ENCODE measurements at places on chromosomes 5 and 9.

GRCh38 chr9:129755151-129755550 is 2.3 kb upstream of the PTGES start:
- no peak for DNase-seq

- DNase-seq = no peak
Measured at GRCh38 chr5:120806202-120806601, 342.1 kb downstream of the PRR16 start.

- DNase-seq = no peak
Measured at GRCh38 chr5:73783828-73784227, 157.8 kb downstream of the ARHGEF28 start.

DNA sequence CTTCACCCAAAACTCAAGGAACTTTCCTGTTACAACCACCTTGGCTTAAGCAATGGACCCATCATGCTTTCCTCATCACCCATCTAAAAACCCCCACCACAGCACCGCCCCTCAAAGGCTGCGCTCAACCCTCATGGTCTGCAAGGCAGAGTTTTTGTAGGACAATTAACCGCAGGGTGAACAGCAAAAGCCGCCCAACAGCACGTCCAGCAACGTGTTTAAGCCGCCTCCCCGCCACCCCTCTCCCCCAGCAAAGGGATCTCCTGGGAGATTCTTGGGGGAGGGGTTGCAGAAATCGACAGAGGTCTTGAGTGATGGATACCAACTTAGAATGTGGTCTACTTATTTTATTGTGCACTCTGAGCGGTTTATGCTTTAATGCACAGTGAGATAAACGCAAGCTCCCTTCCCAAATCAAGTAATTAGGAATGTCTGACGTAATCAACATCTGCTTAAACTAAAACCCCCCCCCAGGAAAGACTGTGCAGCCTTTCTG is 1.9 kb downstream of the ROR2 start:
- no peak for DNase-seq

- DNase-seq = no peak
Measured at GRCh38 chr5:119285070-119285916, 70.5 kb upstream of the TNFAIP8 start.

GRCh38 chr5:156128026-156128425 is 198.9 kb upstream of the SGCD start:
- DNase-seq = peak; percentile 0

DNA sequence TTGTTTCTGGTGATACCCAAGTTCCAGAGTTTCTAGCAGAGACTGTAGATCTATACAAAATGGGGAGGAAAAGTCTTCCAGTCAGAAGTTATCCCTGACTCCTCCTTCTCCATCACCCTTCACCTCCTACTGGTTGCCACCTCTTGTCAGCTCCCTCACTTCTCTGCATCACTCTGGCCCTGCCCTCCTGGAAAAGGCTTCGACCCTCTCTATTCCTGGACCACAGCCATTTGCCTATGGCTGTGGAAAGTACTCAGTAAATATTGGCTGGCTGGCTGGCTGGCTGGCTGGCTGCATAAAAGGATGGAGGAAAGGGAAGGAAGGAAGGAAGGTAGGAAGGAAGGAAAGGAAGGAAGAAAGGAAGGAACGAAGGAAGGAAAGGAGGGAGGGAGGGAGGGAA is 32.7 kb upstream of the ABCA1 start:
- no peak for DNase-seq

DNA sequence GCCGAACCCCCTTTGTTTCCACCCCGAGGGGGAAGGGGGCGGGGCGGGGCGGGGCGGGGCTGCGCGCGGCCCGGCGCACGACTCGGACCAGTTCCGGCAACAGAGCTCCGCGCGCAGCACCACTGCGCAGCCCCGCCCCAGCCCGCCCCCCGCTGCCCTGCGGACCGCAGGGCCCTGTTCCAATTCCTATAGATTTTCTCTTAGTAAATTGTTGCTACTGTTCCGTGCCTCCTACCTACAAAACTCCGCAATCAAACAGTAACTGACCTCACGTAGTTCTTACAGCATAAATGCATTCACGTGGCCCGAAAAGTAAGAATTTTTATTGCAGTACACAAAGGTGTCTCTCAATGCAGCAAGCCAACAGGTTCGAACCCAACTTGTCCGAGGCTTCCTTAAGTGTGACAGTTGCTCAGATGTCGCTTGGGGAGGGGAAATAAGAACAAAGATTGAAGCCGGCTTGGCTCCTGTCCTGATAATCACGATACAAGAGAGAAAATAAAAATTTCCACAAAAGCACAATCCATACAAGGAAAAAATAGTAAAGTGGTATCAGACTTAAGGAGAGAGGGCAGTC is 1.2 kb upstream of the RNF38 start:
- no peak for DNase-seq

- DNase-seq = no peak
Measured at GRCh38 chr5:79566896-79567295, 45.3 kb upstream of the TENT2 start.

DNA sequence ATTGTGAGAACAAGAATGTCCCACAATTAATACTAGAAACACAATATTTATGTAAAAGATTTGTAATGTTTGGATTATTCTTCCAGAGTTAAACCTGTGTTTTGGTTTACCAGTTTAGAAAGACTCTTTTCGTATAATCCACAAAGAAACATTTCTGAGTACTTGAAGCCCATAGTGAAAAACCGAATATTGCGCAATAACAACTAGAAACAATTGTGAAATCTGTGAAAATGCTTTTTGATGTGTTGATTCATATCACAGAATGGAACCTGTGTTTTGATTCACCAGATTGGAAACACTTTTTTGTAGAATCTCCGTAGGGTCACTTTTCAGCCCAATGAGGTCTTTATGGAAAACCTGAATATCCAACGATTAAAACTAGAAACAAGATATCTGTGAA is 386.2 kb downstream of the PRDM9 start:
- DNase-seq = no peak

DNA sequence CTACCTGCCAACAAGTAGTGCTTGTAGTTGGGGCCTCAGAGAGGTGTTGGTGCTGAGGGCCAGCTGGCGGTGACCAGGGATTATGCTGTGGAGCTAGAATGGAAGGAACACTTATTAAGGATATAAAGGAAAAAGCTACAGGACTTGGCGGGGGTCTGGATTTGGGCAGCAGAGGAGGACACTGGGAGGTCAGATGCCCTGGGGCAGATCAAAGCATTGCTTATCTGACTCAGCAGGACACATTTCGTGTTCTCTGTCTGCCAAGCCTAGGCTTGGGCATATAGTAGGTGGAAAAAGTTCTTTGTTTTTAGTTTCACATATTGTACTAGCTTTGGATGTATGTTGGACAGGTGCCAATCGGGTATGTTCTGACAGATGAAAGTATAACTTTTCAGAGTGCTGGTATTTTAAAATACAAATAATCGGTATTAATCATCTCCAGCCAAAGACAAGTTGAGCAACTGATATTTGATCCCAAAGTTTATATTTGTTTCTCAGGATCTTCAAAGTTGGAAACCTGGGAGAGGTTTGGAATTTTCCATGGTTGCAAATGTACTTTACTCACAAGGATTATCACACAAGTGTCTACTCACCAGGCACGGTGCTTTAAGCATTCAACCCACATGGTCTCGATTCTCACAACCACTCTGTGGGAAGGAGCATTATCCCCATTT is 69.4 kb downstream of the IQGAP2 start:
- DNase-seq = no peak

DNA sequence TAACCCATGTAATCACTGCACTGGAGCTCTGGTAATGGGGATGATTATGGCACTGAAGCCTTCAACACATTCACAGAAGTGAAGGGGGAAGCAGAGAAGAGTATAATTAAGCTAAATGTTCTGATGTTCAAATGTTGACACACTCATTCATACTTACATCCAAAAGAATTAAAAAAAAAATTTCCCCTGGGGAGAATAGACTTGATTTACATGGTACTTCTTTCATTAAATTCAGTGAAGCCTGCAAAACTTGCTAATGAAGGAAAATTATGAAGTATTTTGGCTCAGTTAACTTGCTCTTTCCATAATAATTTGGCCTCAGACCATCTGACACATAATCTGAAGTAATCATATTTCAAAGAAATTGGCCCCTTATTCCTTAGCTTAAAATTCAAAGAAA is 428.8 kb downstream of the SH3GL2 start:
- DNase-seq = no peak

- peak; percentile 47 for DNase-seq
Measured at GRCh38 chr9:35905912-35906679, at the start of gene HRCT1. Gene HRCT1 (plus strand): TSS chr9:35906202. CDS start chr9:35906288, 86 bp downstream.

DNA sequence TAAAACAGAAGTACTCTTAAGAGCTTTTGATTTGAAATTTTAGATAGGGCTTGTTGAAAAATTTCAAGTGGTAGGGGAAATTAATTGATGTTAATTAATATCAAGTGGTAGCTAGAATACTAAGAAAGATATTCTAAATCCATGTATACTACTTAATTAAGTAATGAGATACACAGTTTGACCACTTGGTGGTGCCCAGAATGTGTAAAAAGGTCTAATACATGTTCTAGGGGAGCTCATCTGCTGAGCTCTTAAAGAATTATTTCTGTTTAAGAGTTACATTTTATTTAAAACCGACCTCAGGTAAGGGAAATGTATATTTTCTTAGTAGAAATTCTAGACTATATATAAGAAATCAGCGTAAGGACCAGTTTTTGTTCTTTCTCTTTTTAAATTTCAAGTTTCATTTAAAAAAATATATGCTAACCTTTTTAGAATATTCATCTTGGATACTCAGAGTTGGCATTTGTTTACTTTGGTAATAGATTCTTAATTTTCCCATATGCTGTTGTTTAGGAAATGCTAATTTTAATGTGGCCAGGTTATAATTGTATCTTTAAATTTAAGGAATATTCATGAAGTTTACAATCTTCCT is 61.5 kb downstream of the LNPEP start:
- DNase-seq = peak; percentile 67

GRCh38 chr5:110630350-110630749 is 96.1 kb downstream of the TMEM232 start:
- no peak for DNase-seq

DNA sequence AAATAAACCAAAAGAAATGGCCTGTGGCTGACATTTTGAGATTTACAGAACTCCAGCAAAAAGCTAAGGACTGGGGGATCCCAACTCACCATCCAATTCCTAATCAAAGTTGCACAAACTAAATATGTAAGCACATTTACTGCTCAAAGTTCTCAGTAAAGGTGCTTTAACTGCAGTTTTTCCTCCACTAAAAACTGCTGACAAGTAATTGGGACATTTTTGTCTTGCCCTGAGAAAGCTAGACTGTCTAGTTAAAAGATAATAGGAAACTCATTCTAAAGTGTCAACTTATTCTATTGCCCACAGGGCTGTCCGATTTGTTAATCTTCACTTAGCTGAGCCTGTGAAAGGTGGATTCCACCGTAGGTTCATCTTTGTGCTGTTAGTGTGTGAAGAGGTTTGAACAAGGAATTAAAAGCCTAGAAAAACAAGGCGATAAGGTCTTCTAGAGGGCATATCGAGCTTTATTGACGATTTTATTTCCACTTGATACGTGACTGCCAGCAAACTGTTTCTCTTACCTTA is 1.0 kb downstream of the DOCK8 start:
- peak; percentile 55 for DNase-seq

- no peak for DNase-seq
Measured at GRCh38 chr5:173256800-173257199, 21.8 kb upstream of the NKX2-5 start.

DNA sequence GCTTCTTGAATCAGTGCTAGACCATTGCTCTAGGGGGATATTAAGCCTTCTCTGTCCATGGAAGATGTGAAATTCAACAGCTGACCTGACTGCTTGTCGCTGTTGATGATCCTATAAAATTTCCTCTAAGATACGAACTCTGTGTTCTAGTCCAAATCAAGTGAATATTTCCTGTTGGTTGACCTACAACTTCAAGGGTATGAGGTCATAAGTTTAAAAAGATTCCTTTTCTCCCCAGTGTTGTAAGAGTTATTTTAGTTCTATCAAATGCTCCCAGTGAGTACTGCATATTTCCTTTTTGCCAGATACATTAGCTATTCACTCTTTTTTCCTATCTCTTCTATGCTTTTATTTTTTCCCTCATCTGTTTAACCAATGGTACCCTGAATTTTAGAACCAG is 102.9 kb upstream of the CCDC152 start:
- no peak for DNase-seq

GRCh38 chr5:43432486-43433375 is 20.5 kb upstream of the CCL28 start:
- no peak for DNase-seq

DNA sequence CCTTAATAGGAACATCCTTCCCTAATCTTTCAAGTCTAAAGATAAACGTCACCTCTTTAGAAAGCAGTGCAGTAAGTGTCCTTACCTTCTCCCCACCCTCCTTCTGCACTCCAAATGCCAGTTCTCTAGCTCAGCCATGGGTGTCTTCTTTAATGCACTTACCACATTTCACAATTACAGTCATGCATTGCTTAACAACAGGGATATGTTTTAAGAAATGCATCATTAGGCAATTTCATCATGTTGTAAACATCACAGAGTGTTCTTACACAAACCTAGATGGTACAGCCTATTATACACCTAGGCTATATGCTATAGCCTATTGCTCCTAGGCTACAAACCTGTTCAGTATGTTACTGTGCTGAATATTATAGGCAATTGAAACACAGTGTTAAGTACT is 91.2 kb downstream of the RFX3 start:
- DNase-seq = no peak
